ENCODE measurements at places on chromosomes 12 and 14. TPM values are rescaled to one million over a fixed set of nuclear protein-coding genes. Genes with fewer than 3 reads are reported as not detected.

SPIC gene
- total RNA-seq, result not detected

BDKRB2 gene
- 9.5 TPM for total RNA-seq

BIN2 gene
- total RNA-seq, result not detected

KRT75 gene
- total RNA-seq, result not detected

SDSL gene
- total RNA-seq, result 5.9 TPM

SP7 gene
- not detected for total RNA-seq

PPP1R1A gene
- total RNA-seq, result not detected

OR6C70 gene
- not detected for total RNA-seq

Data from bronchus fibroblast of lung (primary cell).